ENCODE measurements at places on chromosomes 16 and 17.
A peak's percentile ranks its signal among the peaks of the same experiment; 100 is the strongest.

DNA sequence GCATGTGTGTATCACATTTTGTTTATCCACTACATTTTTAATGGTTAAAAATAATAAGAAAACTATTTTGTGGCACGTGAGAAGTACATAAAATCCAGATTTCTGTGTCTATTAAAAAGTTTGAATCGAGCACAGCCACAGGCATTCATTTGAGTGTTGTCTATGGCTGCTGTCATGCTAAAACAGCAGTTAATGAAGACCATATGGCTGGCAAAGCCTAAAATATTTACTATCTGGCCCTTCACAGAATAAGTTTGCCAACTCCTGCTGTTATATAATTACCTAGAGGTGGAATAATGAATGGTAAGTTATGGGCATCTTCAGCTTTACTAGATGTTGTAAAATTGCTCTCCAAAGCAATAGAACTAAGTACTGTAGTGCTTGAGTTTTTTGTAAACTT lies 30.5 kb downstream of the TMEM98 start:
- DNase-seq: no peak

DNA sequence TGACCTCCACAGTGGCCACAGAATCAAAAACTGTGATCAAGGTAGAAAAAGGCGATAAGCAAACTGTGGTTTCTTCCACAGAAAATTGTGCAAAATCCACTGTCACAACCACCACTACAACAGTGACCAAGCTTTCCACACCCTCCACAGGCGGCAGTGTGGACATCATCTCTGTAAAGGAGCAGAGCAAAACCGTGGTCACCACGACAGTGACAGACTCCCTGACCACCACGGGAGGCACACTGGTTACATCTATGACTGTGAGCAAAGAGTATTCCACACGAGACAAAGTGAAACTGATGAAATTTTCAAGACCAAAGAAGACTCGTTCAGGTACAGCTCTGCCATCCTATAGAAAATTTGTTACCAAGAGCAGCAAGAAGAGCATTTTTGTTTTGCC lies 83.6 kb downstream of the C17orf58 start:
- DNase-seq: no peak

DNA sequence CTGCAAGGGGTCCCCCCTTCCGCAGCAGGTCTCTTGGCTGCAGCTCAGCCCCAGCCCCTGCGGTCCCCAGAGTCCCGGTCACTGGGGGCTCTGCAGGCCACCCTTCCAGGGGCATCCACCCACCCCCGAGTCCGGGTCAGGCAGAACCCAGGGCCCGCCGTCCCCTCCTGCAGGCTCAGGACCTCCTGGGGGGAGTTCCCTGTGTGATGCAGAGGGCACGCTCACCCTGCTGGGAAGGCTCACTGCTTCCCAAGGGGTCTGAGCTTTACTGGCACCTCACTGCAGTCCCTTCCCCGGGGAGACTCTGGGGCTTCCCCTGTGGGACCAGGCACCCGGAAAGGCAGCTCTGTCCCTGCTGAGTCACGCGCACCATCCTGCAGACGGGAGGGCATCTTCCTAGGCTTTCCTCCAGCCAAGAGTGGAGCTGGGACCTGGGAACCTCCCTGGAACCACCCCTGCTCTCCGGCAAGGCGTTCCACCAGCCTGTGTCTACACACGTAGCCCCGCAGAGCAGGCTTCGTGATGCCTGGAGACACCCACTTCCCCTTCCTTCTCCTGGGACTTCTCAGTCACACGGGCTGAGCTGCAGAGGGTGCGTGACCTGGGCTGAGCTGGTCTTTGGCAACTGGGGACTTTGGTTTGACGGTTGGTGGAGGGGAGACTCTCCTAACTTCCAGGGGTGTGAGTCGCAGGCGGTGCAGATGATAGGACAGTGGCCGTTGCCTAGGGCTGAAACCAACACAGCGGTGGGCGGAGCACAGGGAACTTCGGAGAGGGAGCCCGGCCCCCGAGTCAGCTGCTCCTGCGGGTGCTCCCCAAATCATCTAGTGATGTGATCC lies 23.4 kb downstream of the SLC25A10 start:
- peak; percentile 60 for DNase-seq

- no peak for DNase-seq
Measured at GRCh38 chr16:82943371-82943770, 316.6 kb downstream of the CDH13 start.

GRCh38 chr17:80331820-80332219 lies 71.2 kb downstream of the RNF213 start:
- no peak for DNase-seq

DNA sequence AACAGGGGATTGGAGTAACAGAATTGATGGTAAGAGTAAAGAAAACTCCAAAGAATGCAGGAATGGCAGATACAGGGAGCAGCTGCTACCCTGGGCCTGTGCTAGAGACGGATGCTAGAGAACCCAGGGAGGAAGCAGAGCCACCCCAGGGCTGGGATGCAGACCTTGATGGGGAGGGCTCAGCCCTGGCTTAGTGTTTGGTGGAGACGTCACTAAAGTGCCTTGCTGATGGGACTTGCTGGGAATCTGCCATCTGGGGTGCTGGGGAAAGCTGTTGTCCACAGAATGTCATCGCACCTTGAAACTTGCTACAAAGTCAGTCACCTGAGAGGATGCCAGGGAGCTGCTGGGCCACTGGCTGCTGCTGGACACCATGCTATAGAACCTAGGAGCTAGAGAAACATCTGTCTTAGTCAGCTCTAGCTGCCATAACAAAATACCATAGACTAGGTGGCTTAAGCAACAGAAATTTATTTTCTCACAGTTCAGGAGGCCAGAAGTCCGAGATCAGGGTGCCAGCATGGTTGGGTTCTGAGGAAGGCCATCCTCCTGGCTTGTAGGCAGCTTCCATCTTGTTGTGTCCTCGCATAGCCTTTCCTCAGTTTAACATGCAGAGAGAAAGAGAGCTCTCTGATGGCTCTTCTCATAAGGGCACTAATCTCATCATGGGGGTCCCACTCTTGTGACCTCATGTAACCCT lies 15.3 kb downstream of the MT1X start:
- no peak for DNase-seq

DNA sequence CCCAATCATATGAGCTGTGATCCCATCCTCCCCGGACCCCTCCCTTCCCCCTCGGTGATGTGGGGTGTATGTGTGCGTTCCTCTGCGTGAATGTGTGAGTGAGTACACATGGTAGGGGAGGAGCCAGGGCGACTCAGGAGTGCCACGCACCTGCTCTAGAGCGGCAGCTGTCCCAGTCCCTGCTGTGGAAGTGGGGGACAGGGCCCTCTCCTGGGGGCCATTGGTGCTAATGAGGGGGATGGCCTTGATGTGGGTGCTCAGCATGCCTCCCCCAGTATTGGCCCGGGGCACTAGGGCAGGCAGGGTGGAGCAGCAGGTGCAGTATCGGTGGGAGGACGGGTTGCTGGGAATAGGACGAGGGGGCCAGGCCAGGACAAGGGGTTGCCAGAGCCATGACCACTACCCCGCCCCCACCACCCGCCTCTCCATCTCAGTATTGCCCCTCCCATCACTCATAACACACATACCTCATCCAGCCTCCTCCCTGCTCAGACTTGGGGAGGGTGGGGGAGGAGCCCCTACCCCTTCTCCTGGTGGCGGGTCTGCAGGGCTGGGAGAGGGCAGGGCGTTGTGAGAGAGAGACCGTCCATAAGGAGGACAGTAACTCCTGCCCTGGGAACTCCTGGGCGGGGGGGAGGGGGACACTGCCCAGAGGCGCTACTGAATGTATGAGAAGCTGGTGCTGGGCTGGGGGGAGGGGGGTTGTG lies 8.5 kb downstream of the NR1D1 start:
- DNase-seq: no peak

- DNase-seq: peak; percentile 88
Measured at GRCh38 chr16:29807426-29808218, 1.3 kb downstream of the MAZ start.

DNA sequence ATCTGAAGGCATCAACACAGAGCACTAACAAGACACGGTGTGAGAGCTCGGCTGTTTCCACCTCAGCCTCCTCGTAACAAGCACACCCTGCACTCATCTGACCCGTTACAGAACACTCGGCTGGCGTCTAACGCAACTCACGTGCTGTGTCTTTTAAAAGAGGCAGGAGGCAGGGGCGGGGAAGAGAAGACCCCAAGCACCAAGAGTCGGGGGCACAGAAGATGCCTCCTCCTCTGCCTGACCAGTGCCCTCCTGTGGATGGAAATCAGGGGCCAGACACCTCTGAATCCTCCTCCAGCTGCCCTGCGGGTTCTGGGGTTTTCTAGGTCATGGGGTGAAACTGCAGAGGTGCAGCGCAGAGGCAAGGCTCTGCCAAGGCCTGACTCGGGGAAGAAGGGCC lies 74.3 kb downstream of the ZNF778 start:
- no peak for DNase-seq

DNA sequence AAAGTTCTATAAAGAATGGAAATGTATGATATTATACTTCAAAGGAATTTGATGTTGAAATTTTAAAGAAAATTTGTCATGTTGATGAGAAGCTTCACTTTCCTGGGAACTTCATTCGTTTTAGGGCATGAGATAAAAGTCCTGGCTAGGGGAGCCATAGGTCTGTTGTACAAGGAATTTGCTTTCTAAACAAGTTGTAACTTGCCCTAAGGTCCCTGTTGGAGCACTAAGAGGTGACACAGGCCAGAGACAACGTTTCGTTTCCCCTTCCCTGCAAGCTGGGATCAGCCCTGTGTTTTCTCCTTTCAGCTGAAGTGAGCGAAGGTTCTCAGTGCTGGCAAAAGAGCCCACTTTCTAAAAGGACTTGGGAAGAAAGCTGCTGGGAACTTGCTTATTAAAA lies 16.6 kb downstream of the PLD6 start:
- no peak for DNase-seq

GRCh38 chr16:84105301-84105815 lies 11.4 kb downstream of the MBTPS1 start:
- no peak for DNase-seq

DNA sequence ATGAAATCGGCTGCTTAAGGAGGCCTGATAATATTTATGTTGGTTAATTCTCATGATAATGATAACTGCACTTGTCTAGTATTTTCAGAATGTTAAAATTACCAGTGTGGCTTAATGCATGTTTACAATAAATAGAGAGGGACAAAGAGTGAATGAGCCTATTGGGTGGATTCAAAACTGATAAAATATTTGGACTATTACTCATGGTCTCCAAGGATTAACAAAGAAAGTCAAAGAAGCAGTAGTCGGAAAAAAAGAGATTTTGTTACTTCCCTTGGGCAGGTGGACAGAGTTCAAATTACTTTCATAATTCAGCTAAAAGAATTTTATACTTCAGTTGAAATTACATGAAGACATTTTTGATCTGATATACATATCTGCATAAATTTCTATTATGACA lies 258.2 kb upstream of the PMFBP1 start:
- DNase-seq: no peak

DNA sequence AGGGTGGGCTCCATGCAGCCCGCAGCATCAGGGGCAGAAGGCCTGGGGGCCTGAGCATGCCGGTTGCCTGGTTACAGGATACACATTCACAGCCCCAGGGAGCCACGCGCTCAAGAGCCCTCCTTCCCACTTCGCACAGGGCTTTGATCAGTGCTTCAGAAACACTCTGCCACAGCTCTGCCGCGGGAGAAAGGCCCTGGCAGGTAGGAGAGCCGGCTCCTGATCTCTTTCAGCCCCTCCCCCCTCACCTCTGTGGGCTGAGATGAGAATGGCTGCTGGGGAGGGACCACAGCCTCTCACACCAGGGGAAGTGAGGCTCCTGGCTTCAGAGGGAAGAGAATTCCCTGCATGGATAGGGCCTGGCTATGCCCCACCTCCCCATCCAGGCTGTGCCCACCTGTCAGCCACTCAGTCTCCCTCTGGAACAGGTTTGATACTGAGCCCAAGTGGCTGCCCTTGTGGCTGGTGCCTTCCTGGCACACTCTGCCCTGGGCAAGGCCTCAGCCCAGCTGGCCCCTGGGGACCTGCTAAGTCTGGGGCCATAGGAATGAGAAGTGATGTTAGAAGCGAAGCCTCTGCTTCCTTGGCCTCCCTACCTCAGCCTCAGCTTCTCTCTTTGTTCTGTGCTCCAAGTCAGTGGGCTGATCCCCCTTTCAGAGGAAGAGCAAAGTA lies 8.6 kb downstream of the DOK4 start:
- no peak for DNase-seq

DNA sequence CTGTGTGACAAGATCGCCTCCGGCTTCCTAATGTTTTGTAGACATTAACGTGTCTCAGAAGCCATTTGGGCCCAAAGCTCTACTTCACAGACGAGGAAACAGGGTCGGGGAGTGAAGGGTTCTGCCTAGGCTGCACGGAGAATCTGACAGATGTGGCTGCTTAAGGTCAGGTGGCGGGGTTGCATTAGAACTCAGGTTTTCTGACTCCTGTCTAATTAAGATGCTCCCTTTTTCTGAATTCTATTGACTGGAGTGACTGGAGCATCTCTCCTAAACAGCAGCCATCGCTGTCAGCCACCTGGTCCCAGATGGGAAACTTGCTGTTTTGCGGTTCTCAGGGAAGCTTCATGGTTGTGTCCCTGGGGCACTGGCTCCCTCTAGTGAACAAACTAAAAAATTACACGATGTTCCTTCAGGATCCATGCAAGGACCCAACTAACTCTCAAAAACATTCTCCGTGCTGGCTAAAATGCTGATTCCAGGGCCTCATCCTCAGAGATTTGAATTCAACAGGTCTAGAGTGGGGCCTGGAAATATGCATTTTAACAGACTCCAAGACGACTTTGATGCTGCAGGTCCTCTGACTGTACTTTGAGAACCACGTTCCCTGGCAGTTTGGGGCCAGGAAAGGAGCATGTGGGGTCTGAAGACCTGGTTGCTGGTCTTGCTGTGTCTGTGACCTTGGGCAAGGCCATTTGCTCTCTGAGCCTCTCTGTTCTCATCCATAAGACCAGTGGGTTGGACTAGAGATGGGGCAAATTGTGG lies 117.4 kb downstream of the IRF8 start:
- peak; percentile 60 for DNase-seq

DNA sequence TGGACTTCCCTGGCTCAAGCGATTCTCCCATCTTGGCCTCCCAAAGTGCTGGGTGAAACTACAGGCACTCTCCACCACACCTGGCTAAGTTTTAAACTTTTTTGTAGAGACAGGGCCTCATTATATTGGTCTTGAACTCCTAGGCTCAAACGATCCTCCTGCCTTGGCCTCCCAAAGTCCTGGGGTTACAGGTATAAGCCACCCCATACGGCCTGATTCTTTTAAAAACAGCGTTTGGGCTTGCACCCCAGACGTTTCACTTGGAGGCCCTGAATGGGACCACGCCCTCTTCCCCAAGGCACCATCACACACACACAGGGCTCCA lies 29.4 kb upstream of the GINS2 start:
- DNase-seq: no peak
